ENCODE measurements at places on chromosomes 3 and 15.

DNA sequence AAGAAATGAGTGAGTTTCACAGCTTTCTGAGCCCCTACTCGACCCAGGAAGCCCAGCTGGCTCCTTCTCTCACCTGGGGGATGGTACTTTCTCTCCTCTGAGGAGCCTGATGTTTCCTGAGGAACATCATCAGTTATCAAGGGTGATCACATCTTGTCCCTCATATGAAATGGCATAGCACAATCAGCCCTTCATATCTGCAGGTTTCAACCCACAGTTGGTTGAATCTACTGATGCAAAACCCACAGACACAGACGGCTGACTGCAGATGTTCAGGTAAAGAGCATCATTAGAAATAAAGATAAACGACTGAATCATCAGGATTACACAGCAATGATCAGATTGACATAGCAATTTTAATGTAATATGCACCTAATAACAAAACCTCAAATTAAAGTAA is 93.6 kb upstream of the OSTN start:
- no peaks in the 10 kb centered on the region for H3K4me1 ChIP-seq
- H3K36me3 ChIP-seq, result no peaks in the 10 kb centered on the region
- no peak overlapping the region for H3K27ac ChIP-seq
- H3K4me3 ChIP-seq, result no peak overlapping the region
- no peaks in the 10 kb centered on the region for H3K27me3 ChIP-seq

GRCh38 chr3:177444696-177445095 is 247.4 kb upstream of the TBL1XR1 start:
- no peak overlapping the region for H3K27ac ChIP-seq
- no peaks in the 10 kb centered on the region for H3K27me3 ChIP-seq
- H3K36me3 ChIP-seq, result peaks cover 4% of the 10 kb centered on the region
- H3K4me1 ChIP-seq, result peaks cover 15% of the 10 kb centered on the region

- no peaks in the 10 kb centered on the region for H3K27me3 ChIP-seq
- peaks cover 61% of the 10 kb centered on the region for H3K4me1 ChIP-seq
- peaks cover 3% of the 10 kb centered on the region for H3K36me3 ChIP-seq
- H3K27ac ChIP-seq, result peak overlapping the region; percentile 68
- no peak for DNase-seq
Observed at GRCh38 chr3:71478568-71478967, 105.0 kb downstream of the FOXP1 start.

- DNase-seq, result no peak
- no peak overlapping the region for H3K27ac ChIP-seq
- H3K36me3 ChIP-seq, result no peaks in the 10 kb centered on the region
- H3K4me3 ChIP-seq, result no peak overlapping the region
Observed at GRCh38 chr15:70165716-70166284, 68.1 kb upstream of the TLE3 start.

- peak overlapping the region; percentile 20 for H3K27ac ChIP-seq
- peaks cover 22% of the 10 kb centered on the region for H3K4me1 ChIP-seq
Observed at GRCh38 chr3:59957150-59957549, 907.3 kb upstream of the CFAP20DC start.

DNA sequence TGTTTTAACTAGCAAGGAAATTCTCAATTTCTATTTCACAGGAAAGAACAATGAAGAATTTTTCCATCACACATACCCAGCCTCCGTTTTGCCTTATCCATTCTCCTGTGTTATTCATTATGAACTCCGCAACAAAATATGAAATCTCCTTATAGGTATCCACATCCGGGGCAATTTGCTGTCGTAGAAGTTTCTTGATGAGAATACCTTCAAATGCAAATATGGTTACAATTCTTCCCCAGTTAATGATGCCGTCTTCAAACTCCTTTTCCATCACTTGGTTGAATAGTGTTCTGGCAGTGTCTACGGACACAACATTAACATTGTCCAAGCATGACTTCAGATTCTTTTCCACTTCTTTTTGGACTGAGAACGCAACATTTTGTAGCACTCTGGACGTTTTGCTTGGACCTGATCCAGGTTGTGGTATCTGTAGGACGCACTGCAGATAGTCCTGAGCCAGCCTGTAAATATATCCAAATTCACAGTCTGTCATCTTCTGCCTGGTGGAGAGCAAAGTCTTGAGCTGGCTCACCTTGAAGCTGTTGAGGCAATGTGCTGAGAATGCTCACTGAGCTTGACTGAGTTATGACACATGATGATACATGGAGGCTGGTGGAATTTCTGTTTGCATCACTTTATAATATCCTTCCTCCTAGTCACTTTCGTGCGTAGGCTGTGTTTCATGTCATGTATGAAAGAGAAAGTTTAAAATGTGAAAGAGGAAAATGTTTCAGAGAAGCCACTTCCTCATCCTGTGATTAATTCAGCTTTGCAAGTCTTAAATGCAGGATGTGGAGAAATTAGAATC is at the start of gene BCL2A1:
TSS of gene BCL2A1 (minus strand) at position 573 of the 811 bp plus-strand sequence. CDS start at position 496, 77 bp downstream.
- H3K36me3 ChIP-seq, result peaks cover 7% of the 10 kb centered on the region
- peak within 1 kb of the TSS; percentile 94 for H3K27ac ChIP-seq
- peaks cover 49% of the 10 kb centered on the region for H3K4me1 ChIP-seq
- H3K27me3 ChIP-seq, result no peaks in the 10 kb centered on the region

DNA sequence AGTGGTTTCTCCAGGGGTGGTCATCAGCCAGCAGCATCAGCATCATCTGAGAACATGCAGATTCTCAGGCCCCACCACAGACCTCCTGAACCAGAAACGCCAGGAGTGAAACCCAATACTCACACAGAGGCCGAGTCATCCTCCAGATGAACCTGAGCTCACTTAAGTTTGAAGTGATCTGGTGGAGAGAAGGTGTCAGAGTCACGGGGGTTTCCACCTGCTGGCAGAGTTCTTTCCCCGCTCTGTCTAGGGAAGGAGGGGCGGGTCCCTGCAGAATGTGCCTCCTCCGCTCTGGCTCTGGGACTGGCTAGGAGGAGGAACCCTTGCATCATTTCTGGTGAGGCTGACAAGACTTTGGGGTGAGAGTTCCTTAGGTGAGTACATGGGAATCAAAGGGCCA is 13.3 kb upstream of the KIF23 start:
- no peaks in the 10 kb centered on the region for H3K4me1 ChIP-seq
- no peak overlapping the region for H3K27ac ChIP-seq
- DNase-seq, result no peak

- no peak for DNase-seq
- H3K27ac ChIP-seq, result no peak overlapping the region
- no peaks in the 10 kb centered on the region for H3K4me1 ChIP-seq
- H3K27me3 ChIP-seq, result no peaks in the 10 kb centered on the region
Observed at GRCh38 chr15:78156653-78157052, 7.5 kb downstream of the IDH3A start.

DNA sequence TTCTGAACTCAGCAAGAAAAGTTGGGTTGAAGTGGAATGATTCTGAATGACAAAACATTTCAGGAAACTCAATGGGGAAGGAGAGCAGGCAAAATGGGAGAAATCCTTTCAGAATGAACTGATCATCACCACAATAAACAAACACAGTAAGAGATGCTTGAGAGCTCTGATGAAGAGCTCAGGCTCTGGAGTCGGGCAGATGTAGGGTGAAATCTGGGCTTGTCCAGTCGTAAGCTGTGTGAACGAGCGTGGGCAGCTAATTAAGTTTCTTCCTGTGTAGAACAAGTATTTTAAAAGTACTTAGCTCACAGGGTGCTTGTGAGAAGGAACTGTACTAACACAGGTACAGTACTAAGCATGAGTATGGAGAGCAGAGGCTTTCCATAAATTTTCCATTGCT is 406.2 kb downstream of the FOXP1 start:
- no peaks in the 10 kb centered on the region for H3K4me1 ChIP-seq
- no peak overlapping the region for H3K4me3 ChIP-seq
- H3K27ac ChIP-seq, result no peak overlapping the region
- no peak for DNase-seq
- H3K27me3 ChIP-seq, result no peaks in the 10 kb centered on the region

DNA sequence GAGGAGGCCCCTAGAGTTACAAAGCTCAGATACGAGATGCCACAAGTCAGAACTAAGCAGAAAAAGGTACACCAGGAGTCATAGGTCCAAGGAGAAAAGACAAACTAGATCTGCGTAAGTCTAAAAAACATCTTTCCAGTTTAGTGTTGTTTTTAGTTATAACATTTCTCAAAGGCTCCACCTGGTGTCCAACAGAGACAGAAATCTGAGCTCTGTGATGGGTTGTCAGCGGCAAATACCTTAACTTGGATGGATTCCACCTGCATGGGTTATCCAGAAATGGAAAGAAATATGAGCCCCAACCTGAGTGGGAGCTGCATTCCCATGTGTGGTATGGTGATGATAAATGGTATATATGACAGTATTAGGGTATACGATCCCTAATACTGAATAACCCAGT is 238.6 kb upstream of the CHRM5 start:
- no peak overlapping the region for H3K27ac ChIP-seq
- H3K27me3 ChIP-seq, result no peaks in the 10 kb centered on the region
- H3K36me3 ChIP-seq, result peaks cover 1% of the 10 kb centered on the region
- no peak overlapping the region for H3K4me3 ChIP-seq

DNA sequence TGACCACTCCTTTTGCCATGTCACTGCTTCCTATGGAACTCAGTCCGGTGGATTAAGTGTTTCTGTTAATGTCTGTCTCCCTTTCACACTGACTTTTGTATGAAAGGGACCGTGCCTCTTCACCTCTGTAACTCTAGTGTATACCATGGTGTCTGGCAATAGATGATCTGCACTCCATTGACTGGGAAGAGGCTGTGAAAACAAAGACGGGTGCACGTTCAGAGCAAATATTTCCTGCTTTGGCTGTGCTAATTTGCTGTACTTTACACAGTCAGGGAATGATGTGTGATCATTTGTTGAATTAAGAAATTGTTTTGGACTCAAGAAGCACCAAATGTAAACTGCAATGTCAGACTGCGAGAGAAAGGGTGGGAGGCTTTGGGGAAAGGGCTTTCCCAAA is 315.2 kb downstream of the RORA start:
- peaks cover 2% of the 10 kb centered on the region for H3K36me3 ChIP-seq
- no peaks in the 10 kb centered on the region for H3K27me3 ChIP-seq
- no peak overlapping the region for H3K4me3 ChIP-seq

DNA sequence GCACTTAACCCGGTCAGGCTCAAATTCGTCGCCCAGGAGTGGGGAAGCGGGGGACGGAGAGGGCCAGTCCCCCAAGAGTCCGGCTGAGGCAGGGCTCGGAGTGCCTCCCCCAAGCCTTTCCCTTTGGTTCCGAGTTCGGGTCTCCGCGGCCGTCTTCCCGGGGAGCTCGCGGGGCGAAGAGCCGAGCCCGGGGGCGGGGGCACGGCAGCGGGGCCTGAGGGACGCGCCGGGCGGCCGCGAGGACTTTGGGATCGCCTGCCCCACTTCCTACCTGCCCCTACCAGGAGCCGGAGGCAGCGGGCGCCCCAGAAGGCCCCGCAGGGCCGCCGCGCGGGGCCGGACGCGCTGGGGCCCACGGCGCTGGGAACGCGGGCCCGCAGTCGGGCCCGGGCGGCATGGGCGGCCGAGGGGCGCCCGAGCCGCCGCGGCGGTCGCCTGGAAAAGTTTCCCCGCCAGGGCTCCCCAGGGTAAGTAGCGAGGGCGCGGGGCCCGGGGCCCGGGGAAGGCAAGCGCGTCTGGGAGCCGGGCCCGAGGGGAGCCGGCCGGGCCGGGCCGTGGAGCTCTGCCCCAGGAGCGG is 2.8 kb downstream of the FURIN start:
- no peak for DNase-seq
- peaks cover 38% of the 10 kb centered on the region for H3K4me1 ChIP-seq
- peak overlapping the region; percentile 90 for H3K4me3 ChIP-seq
- H3K36me3 ChIP-seq, result peaks cover 14% of the 10 kb centered on the region
- peaks cover 16% of the 10 kb centered on the region for H3K27me3 ChIP-seq

GRCh38 chr15:89785064-89785773 is 9.1 kb downstream of the MESP2 start:
- H3K27me3 ChIP-seq, result peaks cover 28% of the 10 kb centered on the region
- H3K36me3 ChIP-seq, result no peaks in the 10 kb centered on the region
- no peak for DNase-seq
- H3K4me1 ChIP-seq, result no peaks in the 10 kb centered on the region
- no peak overlapping the region for H3K27ac ChIP-seq

GRCh38 chr3:97927704-97928103 is 44.5 kb downstream of the RIOX2 start:
- no peak overlapping the region for H3K27ac ChIP-seq
- no peak overlapping the region for H3K4me3 ChIP-seq

GRCh38 chr3:184255291-184256039 is 5.9 kb downstream of the CAMK2N2 start:
- no peak for DNase-seq
- H3K27me3 ChIP-seq, result no peaks in the 10 kb centered on the region
- no peak overlapping the region for H3K4me3 ChIP-seq
- peaks cover 9% of the 10 kb centered on the region for H3K4me1 ChIP-seq

DNA sequence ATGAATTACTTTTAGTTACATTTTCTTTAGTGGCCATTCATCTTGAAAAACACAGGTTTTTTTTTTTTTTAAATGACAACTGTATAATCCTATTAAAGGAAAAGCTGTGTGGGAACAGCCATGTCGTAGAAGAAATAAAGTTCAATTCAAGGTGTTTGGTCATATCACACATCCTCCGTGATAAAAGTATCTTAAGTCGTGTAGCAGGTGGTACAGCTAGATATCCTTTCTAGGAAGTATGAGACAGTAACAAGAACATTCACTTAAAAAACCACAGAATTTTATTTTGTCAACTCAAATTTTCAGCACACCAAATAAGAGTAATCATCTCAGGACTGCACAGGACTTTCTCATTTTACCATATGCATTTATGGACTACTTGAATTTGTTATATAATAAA is 16.1 kb downstream of the ZDHHC23 start:
- H3K4me3 ChIP-seq, result no peak overlapping the region
- peaks cover 7% of the 10 kb centered on the region for H3K36me3 ChIP-seq
- DNase-seq, result no peak

DNA sequence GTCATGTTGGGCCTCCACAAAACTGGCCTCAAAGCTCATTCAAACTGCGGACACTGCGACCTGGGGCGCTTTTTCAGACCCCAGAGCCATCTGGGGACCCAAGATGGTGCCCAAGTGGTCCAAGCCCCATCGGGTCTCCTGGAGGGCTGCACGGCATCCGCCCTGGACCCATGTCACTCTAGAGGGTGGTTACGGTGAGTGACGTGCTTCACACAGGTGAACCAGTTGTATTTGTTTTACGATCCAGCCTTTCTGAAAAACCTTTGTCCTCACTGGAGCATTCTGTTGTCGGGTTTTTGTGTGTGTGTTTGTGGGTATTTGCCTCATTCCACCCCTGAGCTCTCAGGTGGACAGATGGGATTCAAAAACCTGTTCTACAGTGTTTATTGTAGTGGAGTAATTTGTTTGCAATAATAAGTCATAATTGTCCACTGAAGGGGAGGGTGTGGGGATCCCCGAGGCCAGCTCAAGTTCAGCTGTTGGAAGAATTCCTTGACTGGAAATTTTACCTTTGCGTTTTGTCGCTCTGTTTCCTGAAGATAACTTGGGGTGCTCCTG is 1.9 kb downstream of the SLC51A start:
- H3K4me3 ChIP-seq, result no peak overlapping the region
- DNase-seq, result no peak
- peaks cover 11% of the 10 kb centered on the region for H3K4me1 ChIP-seq
- peaks cover 2% of the 10 kb centered on the region for H3K36me3 ChIP-seq
- H3K27me3 ChIP-seq, result peaks cover 5% of the 10 kb centered on the region
- H3K27ac ChIP-seq, result no peak overlapping the region

DNA sequence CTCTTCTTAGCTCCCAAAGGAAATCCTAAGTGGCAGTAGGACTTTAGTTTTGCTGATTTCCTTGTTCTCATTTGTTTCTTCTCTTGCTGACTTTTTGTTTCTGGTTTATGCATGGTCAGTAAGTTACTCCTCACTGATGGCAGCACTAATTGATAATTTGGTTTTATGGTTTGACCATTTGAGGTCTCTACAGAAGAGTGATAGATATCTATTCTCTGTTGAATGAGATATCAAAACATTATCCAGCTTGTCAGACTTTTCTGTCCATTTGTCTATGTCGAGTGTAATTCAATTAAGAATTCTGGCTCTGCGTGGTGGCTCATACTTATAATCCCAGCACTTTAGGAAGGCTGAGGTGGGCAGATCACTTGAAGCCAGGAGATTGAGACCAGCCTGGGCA is 84.5 kb upstream of the PLXND1 start:
- peaks cover 15% of the 10 kb centered on the region for H3K4me1 ChIP-seq
- H3K4me3 ChIP-seq, result no peak overlapping the region
- no peak overlapping the region for H3K27ac ChIP-seq
- H3K27me3 ChIP-seq, result no peaks in the 10 kb centered on the region

Measured in central memory CD8-positive, alpha-beta T cell (primary cell).